ENCODE measurements at places on chromosomes 12 and 14.

- no peak for DNase-seq
These were observed 77.5 kb upstream of the CISTR start for GRCh38 chr12:53829130-53829819.

DNA sequence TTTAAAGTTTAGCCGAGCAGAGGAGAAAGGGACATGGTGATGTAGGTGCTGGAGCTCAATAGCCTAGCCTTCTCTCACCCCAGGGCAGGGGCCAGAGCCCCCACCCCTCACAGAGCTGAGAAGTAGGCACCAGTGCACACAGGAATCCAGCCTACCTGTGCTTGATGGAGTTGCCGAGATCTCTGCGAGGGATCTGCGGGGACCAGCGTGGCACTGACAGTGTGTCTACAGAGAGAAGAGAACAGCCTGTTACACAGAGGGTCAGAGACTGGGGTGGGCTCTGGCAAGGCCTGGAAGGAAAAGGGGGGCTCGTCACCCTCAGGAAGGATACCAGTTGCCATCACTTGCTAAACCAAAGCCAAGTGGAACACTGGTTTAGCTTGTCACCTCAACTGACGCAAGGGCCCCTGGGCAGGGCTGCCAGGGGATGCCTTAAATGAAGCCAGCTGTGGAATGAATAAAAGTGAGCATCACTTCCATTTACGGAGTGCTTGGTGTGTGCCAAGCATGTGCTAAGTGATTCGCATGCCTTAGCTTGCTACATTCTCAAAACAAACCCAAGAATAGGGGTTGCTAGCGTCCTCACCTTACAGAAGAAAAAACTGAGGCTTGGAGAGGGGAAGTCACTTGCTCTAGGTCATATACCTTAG is 220.8 kb upstream of the NOS1 start:
- no peak for DNase-seq

DNA sequence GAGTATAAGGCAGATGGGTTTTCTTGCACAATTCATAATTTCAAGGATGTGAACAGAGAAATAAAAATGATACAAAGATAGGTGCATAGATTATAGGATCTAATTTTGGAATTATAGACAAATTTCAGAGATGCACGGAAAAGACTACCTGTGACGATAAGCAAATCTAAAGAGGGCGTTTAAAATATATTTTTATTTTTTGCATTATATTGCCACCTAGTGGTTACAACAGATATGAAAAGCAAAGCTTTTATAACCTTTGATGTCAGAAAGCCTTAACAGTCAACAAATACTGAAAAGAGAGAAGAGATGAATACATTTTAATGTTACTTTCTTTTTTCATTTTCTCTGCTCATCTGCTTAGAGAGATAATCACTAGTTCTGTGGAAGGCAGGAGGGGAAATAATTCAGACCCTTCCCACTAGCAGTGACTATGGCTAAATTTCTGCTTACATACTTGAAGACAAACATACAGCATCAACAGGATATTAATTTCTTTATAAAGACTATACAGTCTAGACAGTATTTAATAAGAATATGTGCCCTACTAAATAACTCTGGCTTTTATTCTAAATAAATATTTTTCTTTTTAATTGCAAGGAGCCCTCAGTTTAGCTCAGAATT is 46.3 kb downstream of the NTS start:
- DNase-seq: no peak

DNA sequence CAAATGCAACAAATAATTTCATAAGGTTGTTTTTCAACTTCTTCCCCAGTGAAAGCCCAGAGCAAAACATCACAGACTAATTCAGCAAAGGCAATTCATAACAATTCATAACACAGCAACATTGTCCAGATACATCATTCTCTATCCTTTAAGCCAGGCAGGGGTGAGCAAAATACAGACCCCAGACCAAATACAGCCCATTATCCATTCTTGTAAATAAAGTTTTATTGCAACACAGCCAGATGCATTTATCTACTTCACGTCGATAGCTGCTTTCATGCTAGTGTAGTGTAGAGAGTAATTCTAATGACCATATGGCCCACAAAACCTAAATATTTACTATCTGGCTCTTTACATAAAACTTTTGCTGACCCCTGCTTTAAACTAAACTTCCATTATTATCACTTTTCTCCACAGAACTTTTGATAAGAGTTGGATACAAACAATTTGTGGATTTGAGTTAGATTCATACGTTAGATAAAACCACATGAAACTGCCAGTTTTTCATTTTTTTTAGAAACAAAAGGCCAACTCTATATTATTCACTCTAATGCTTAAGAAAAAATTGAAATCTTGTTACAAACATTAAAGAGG is 174.4 kb downstream of the DUSP6 start:
- DNase-seq: no peak

DNA sequence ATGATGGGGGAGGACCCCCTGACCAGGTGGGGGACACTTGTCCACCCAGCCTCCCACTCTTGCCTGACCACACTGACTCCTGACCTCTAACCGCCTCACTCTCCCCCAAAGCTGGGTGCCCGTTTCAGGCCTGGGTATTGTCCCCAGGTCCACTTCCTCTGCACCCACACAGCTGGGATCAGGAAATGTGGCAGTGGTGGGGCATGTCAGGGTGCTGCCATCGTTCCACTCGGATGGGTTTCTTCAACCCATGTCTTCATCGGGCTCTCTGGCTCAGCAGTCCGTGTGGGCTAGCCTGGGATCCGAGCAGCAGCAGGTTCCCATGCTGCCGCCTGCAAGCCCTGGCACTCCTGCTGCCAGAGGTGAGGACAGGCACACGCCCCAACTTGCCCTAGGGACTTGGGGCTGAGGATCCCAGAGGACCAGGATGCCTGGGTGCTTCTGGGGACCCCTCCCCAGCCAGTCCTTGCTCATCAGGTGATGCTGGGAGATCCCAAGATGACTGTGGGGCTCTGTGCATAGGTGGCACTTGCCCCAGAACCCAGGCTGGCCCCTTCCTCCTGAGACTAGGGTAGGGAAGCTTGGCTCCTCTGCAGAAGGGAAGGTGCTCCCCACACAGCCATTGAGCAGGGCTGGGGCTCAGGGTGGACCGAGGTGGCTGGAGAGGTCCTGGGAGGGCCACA is 2.9 kb upstream of the CLBA1 start:
- DNase-seq: no peak

DNA sequence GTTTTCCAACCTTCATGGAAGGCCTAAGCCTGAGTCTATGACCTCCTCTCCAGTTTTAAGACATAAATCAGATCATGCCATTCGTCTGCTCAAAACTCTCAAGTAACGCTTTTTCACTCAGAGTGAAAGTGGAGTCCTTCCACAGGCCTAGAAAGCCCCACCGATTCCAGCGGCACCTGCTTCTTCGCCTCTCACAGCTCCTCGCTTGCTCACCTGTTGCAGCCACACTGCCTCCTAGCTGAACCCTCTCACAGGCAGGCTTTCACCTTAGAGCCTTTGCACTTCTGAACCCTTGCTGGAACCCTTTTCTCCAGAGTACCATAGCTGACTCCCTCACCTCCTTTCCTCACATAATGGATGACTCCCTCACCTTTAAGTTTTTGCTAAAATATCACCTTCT is 301.1 kb downstream of the ZFP36L1 start:
- DNase-seq: no peak

DNA sequence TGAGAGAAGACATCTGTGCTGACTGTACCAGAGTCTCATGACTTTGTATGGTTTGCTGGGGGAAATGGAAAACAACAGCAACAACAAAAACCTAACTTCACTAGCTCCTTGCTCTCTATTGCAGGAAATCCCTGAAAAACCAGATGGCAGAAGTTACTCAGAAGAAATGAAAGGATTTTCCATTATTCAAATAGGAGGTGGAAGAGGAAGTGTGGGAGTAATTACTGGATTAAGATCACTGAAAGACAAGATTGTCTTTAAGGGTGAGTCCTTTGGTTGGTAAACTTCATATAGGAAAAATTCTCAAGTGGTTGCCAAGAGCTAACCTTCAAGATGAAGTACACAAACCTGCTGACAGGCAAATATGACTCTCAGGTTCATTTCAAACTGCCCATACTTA is 391.9 kb upstream of the ATP2B1 start:
- no peak for DNase-seq

GRCh38 chr12:69107541-69107940 is 131.8 kb upstream of the CPSF6 start:
- DNase-seq: no peak

GRCh38 chr14:53331247-53331646 is 178.1 kb upstream of the DDHD1 start:
- no peak for DNase-seq

Measured in stimulated activated CD8-positive, alpha-beta memory T cell treated with anti-CD3 and anti-CD28 coated beads, Interleukin-15, amount 100 ng/mL, for 1 hour (primary cell).